KG1 (cell line): ENCODE measurements at places on chromosomes 12 and 14.
A peak's percentile ranks its signal among the peaks of the same experiment; 100 is the strongest.

GRCh38 chr12:119245904-119246494 lies 67.3 kb downstream of the HSPB8 start:
- no peak for DNase-seq

GRCh38 chr14:89336338-89336737 lies 80.7 kb downstream of the FOXN3 start:
- no peak for DNase-seq

DNA sequence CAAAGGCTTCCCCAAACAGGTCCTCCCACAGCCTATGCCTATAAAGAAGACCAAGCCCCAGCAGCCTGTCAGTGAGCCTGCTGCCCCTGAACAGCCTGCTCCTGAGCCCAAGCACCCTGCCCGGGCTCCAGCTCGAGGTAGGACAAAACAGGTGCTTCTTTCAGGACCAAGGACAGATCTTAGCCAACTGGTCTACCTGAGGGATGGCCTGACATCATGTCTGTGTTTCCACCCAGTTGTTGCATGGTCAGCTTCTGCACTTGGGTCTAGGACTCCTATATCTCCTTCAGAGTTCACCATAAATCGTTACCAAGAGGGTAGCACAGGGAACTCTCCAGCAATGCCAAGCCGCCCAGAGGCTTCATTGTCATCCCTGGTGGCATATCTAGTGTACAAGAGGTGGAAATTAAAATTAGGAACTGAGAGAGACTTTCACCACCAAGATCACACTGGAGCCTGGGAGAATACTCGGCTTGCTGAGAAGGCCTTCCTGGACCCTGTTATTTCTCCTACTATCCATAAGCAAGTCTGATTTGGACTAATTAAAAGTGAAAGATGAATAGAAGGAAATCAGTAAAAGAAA lies 38.2 kb upstream of the OAS1 start:
- no peak for DNase-seq

DNA sequence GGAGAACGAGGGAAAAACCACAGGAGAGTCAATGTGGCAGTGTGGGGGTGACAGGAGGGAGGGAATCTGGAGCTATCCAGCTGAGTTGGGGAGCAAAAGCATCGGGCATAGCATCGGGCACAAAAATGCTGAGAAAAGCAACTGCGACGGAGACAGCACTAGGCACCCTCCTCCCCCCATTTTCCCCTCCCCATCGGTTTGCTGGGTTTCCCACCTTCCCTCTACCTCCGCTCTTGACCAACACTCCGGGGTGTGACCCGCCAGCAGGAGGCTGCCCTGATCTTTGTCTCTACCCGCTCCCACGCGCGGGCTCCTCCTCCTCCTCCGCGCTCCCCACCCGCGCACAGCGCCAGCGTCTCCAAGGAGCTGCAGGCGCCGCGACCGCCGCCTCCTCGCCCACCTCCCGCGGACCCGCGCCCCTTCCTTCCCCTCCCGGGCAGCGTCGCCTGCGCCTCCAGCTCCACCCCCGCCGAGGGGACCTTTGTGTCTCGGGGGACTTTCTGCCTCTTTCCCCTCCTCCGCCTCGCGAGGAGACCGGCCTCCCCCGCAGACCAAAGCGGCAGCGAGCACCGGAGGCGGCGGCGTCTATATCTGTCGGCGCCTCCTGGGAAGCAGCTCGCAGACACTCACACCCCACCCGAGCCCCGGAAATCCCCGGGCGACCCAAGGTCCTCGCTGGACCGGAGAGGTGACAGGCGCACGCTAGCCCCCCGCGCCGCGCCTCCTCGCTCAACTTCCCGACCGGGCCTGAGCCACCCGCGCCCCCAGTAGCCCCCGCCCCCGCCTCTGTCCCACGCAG lies 920 bp downstream of the CDK17 start:
- DNase-seq, result peak; percentile 80

GRCh38 chr12:122097927-122098756 lies 19.6 kb downstream of the MLXIP start:
- DNase-seq, result no peak

- DNase-seq, result no peak
Measured at GRCh38 chr14:101889366-101889765, 75.0 kb upstream of the DYNC1H1 start.

- no peak for DNase-seq
Measured at GRCh38 chr12:106894774-106895173, 60.9 kb upstream of the TMEM263 start.

DNA sequence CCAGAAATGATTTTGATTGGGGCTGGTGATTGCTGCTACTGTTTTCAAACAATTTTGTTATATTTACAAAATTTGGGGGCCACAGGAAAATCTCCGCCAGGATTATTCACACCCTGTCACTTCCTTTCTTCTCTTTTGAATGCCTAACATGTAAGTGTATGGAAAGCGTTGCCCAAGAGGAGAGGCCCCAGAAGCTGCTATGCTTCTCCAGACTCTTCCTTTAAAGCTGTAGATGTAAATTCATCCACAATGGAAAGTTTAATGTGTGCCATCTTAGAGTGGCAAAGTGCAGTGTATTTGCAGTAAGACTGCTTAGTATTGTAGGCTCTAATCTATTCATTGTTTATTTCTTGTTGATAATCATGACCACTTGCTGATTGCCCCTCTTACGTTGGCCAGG lies 136.7 kb upstream of the LRIG3 start:
- no peak for DNase-seq
